Lung microvascular endothelial cell (primary cell): ENCODE measurements at places on chromosomes 11 and 22. TPM values are rescaled to one million over a fixed set of nuclear protein-coding genes. Genes with fewer than 3 reads are reported as not detected.

DNA sequence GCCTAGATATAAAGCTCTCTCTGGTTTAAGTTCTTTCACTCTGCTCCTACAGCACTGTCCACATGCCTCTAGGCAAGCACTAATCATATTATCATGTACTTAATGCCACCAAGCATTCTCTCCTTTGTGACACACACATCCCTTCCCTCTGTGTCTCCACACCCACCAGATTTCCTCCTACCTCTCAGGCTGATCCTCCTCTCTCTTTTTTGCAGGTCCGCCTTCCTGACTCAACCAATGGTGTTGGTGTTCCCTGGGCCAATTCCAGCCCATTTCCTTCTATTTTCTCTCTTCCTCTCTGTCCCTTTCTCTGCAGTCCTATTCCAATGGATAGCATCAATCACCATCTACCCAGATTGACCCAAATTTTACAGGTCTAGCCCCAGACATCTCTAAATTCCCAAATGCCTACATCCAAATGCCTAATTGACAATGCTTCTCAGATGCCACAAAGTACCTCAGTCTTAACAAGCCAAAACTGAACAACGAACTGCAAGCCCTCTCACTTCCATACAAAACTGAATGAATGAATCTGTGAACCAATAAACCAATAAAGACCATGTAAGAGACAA lies 504 bp upstream of the ZNF215 start:
- peak; percentile 6 for DNase-seq

P4HA3 gene
- 36.3 and 52.3 TPM in 2 replicates for total RNA-seq

DNA sequence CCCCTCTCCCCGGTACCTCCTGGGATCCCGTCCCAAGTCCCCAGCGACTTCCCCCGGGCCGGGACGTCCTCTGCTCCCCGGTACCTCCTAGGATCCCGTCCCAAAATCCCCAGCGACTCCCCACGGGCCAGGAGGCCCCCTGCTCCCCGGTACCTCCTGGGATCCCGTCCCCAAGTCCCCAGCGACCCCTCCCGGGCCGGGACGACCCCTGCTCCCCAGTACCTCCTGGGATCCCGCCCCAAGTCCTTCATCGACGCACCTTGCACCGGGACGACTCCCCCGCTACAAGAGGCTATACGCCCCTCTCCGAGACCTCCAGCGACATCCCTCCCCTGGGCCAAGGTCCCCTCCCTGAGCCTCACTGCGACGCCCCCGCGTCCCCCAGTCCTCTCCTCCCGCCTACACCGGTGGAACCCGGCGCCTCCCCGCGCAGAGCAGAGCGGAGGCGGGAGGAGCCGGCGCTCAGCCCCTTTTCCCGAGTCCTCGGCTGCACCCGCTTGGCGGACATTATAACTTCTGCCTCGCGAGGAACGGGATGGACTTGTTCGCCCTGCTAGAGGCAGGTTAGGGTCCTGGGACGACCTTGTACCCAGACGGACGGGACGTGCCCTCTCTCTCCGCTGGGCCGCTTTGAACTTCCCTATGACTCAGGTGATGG lies 912 bp downstream of the KREMEN1 start:
- no peak for DNase-seq

GSC2 gene
- total RNA-seq, result not detected in 2 replicates

HBD gene
- not detected in 2 replicates for total RNA-seq

DNA sequence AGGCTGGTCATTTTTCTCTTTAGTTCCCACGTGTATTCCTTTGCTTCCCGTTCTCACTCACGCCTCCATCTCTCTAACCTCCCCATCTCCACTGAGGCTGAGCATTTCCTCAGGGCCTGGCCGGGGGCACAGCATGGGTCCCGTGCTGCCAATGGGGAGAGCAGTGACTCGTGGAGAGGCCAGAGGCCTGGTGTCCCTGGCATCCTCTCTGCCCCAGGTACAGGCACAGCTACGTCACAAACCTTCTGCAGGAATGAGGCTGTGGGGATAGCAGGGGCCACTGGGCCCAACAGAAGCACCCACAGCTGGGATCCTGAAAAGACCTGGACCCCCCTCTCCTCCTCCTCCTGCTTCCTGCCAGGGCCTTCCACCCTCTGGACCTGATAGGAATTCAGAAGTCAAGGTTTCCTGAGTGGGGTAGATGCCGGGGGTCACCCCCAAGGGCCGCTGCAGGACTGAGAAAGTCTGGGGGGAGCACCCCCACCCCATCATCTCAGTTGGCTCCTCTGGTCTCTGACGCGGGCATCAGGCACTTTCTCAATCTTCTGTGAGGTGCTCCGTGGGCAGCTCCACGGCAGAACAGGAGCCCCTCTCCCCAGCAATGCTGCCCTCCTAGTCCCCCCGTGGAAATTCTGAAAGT lies 11.8 kb downstream of the PNPLA5 start:
- no peak for DNase-seq

- DNase-seq, result no peak
Measured at GRCh38 chr11:27496461-27496860, 10.1 kb downstream of the LIN7C start.

CFAP300 gene
- not detected in 2 replicates for total RNA-seq

- no peak for DNase-seq
Measured at GRCh38 chr11:2460540-2461252, 15.9 kb downstream of the KCNQ1 start.

C22orf23 gene
- total RNA-seq, result under 0.01 TPM in 2 replicates

- DNase-seq, result no peak
Measured at GRCh38 chr22:40182231-40182835, 4.6 kb downstream of the TNRC6B start.

OR51A4 gene
- total RNA-seq, result not detected in 2 replicates

OR10S1 gene
- total RNA-seq, result not detected in 2 replicates

DNA sequence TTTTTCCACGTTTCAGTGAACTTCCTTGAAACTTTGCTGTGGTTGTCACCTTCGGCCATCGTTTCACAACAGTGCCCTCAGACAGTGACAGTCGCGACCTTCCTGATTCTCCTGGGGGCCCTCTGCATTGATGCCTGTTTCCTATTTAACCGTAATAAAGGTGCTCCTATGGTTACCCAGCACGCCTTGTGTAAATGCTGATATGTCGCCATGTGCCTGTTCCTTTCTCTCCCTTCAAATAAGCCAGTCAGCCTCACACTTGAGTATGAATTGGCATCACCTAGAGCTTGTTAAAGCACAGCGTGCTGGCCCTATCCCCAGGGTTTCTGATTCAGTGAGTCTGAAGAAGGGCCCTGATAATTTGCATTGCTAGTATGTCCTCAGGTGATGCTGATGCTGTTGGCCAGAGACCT lies 104.8 kb downstream of the MICAL2 start:
- peak; percentile 39 for DNase-seq

IRAG1 gene
- 0.44 and 0.79 TPM in 2 replicates for total RNA-seq

DNA sequence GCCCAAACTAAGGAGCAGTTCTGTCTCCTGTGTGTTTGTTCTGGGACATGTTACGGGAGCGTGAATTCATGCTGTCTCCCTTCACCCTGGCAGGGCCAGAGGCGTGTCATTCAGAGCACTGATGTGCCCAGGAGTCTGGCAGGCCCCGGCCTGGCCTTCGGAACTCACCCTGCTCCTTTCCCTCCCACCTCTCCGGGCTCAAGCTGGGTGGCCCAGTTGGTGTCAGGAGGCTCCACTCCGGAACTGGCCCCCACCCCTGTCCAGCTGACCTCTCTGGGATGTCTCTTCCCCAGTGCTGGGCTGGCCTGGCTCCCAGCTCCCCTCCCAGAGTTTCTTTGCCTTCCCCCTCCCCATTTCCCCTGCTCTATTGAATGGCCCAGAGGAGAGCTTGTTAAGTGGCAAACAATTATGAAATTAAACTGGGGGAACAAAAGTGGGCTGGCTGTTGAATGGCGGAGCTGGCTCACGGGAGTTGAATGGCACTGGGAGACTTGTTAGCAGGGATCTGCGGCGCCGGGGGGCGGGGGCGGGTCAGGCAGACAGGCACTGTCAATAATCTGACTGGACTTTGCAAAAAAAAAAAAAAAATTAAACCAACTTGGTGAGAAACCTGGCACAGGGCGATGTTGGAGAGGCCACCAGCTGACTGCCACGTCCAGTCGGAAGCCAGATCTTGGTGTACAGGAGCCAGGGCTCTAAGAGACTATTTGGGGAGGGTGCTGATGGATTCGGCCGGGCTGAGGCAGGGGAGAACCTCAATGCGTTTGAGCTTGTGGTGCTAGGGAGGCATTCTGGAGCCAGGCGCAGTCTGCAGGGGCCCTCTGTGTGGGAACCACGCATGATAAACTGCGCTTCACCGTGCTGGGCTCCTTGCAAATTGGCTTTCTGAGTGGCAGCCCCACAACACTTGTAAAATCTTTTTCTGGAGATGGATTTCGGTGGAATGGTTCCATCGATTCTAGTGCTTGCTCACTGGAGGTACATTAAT lies 1.3 kb downstream of the MPPED1 start:
- no peak for DNase-seq

GRCh38 chr22:23068096-23068831 lies 2.1 kb upstream of the GNAZ start:
- no peak for DNase-seq

DNA sequence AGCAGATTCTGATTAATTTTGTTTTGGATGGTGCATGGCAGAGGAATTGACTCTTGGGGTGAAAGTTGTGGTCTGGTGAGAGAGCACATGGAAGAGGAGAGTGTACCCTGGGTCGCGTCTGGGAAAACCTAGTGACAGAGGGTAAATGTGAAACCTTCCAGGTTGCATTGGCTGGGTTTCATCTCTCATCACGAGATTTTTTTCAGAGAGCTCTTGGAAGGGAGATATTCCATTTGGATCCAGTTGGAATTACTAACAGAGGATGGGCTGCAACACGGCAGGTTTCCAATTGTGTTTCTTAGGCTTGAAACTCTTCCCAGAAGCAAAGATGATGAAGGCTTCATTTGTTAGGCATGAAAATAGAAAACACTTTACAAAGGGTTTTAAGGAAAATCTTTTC lies 109.7 kb upstream of the MTMR2 start:
- no peak for DNase-seq

- DNase-seq, result no peak
Measured at GRCh38 chr11:11589437-11589836, 32.4 kb downstream of the GALNT18 start.

DNA sequence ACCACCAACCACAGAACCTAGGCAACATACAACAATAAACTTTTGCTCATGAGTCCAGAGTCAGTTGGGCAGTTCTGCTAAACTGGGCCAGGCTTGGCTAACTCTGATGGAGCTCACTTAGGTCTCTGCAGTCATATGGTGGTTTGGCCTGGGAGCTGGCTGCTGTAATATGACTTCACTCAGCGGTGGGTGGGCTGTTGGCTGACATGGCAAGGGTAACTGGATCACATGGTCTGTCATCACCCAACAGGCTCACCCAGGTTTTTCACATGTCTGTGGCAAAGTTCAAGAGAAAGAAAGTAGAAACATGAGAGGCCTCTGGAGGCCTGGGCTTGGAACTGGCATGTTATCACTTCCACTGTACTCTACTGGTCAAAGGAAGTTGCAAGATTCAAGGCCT lies 43.2 kb upstream of the CLMP start:
- DNase-seq, result no peak

GRCh38 chr11:93729129-93729616 lies 12.1 kb downstream of the TAF1D start:
- DNase-seq, result no peak

PRDM11 gene
- 4.4 and 7.9 TPM in 2 replicates for total RNA-seq

GRCh38 chr22:17787241-17787640 lies 13.0 kb upstream of the BID start:
- peak; percentile 24 for DNase-seq

TBX10 gene
- not detected in 2 replicates for total RNA-seq

C11orf87 gene
- total RNA-seq, result not detected in 2 replicates

DNA sequence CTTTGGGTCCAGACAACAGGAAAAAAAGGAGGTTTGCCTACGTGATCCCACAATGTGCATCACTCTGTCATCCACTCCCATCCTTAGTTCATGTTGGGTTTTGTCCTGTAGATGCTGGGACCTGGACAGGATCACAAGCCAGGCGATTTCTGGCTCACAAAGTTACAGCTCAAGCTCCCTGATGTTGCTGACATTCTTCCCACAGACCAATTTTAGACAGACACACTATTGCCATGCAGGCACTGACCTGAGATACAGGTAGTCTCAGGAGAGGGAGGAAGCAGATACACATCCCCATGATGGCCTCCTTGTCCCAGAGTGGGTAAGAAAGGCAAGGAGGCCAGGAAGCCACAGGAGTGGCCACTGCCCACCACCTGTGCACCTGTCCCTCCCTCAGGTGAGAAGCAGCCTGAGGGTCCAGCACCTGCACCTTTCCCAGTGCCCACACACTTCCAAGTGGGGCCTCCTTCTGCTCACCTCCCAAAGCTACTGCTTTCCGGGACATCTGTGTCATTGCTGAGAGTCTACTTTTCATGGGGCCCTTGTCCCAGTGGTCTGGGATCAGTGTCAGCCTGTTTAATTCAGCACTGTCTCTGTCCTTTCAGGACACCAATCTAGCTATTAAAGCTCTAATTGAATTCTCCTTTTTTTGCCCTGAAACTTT lies 52.0 kb upstream of the TOP3B start:
- no peak for DNase-seq

RIC8A gene
- total RNA-seq, result 122 and 160 TPM in 2 replicates

DNA sequence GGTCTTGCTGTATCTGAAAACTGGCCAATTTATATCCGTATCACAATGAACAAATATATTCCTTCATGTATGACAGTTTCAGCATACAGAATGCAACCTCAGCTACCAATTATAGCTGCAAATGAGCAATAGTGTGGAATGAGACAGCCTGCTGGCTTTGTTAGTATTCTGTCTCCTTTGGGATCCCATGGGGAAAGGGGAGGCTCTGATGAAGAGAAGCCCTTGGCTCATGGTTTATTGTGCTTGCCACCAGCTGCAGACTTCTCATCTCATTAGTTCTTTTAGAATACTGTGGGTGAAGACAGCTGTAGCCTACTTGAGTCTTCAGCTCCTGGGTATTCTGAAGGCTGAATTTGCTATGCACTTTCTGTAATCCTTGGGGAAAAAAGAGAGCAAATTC lies 42.4 kb downstream of the PITPNB start:
- DNase-seq, result no peak

DNA sequence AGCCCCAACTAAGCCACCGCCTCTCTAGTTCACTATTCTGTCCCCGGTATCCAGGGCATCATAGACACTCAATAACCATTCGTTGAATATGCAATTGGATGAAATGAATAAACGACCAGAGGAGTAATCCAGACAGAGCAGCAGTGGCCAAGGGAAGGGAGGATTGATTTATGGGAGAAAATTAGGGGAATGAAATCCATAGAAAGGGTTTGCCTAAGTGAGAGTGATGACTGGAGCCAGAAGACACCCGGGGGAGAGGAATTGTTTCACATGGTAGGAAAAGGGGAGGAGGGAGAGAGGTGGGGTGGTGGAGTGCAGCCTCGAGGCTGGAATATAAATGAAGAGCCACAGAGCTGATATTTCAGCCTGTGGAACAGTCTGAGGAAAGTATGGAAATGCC lies 168.2 kb downstream of the COMMD9 start:
- no peak for DNase-seq

PIWIL4 gene
- 0.65 and 0.79 TPM in 2 replicates for total RNA-seq

DNA sequence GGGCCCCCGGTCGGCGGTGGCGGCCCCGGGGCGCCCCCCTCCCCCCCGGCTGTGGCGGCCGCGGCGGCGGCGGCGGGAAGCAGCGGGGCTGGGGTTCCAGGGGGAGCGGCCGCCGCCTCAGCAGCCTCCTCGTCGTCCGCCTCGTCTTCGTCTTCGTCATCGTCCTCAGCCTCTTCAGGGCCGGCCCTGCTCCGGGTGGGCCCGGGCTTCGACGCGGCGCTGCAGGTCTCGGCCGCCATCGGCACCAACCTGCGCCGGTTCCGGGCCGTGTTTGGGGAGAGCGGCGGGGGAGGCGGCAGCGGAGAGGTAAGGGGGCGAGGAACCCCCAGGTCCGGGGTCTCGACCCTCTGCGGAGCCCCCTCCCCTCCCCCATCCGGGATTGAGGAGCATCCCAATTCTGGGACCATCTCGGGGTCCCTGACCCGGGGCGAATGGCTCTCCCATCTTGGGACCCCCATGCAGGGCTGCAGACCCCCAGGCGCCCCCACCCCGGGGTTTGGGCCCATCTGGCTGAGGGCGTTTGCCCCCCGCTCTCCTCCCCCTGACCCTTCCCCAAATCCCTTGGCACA lies 431 bp downstream of the KMT2A start:
- peak; percentile 14 for DNase-seq
